ENCODE measurements at places on chromosomes 7 and 10. TPM values are rescaled to one million over a fixed set of nuclear protein-coding genes. Genes with fewer than 3 reads are reported as not detected.

TMEM176B gene
- 852 TPM for total RNA-seq

HOXA7 gene
- not detected for total RNA-seq

HDAC9 gene
- total RNA-seq: 2.1 TPM

RELN gene
- total RNA-seq: 18.6 TPM

DNA sequence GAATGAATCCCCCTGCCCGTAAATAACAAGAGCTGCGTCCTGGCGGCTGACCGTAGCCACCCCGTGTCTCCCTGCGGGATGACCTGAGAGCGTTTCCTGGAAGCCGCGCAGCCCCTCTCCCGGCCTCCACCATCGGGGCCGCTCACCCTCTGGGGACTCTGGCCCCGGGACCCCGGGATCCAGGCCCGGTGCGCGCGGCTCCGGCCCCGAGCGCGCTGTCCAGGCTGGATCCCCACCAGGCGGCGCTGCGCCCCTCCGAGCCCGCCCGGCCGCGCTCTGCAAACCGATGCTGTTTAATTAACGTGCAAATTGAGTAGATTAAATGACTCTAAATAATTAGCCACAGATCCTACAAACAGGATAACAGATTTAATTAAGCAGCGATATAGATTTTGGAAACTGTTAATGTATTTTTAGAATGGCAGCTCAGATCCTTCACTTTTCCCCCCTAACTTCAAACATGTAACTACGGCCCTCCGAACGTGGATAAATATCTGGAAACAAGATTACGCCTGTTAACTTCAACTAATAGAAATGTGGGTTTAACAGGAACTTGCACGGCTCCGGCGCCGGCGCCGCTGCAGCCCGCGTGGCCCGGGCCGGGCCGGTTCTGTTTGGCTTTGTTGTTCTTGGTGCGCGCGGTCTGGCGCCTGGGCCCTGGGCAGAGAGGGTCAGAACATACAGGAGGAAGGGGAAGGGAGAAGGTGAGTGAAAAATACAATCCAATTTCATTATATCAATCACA lies 7.1 kb upstream of the UNCX start:
- no peak for DNase-seq
- H3K4me3 ChIP-seq: no peak overlapping the region
- no peaks in the 10 kb centered on the region for H3K4me1 ChIP-seq
- H3K27me3 ChIP-seq: peaks cover 6% of the 10 kb centered on the region

DNA sequence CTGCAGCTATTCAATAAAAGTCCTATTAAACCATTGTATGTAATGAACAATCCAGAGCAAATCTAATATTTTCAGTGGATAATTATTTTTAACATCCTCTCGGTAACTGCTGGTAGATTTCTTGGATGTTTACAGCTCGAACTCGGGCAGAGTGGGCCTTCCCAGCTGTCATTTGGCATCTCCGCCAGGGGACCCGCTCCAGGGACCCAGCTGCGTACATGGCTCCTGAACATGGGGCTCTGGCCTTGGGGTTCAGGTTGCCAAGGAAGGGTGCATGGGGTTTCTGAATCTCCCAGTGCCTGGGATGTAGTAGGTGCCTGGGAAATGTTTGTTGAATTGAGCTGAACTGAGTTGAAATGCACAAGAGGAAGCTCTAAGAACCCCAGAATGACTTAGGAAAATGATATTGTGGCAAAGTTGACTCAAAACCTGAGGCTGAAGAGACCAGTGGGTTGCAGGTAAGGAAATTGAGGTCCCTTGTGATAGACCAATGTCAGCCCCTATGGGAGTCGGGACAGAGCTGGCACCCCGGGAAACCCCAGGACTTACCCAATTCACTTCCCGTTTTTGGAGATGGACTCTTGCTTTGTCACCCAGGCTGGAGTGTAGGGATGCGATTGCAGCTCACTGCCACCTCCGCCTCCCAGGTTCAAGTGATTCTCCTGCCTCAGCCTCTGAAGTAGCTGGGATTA lies 228.4 kb downstream of the CUX1 start:
- H3K36me3 ChIP-seq: no peaks in the 10 kb centered on the region
- peaks cover 4% of the 10 kb centered on the region for H3K4me1 ChIP-seq
- no peaks in the 10 kb centered on the region for H3K27me3 ChIP-seq

DNA sequence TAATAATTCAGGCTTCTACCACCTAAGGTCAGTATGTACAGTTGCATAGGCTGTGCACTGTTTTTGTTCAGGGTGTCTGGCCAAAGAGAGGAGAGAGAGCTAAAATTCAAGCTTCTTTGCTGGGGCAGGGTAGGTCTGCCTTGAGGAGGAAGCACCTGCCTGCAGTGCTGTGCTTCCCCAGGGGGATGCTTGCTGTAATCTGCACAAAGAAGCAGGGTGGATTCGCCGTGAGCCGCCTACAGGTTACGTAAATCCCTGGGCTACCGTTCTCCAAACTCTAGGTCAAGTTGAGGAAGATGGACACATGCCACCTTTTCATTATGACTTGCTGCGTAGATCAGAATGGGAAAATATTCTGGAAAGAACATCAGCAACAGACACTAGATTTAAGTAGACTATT lies 543.3 kb downstream of the TNS3 start:
- H3K4me1 ChIP-seq: no peaks in the 10 kb centered on the region
- no peak for DNase-seq
- H3K27me3 ChIP-seq: no peaks in the 10 kb centered on the region
- H3K4me3 ChIP-seq: no peak overlapping the region
- no peak overlapping the region for H3K27ac ChIP-seq

- H3K4me3 ChIP-seq: no peak overlapping the region
- no peaks in the 10 kb centered on the region for H3K27me3 ChIP-seq
- DNase-seq: no peak
- H3K36me3 ChIP-seq: no peaks in the 10 kb centered on the region
- no peaks in the 10 kb centered on the region for H3K4me1 ChIP-seq
Observed at GRCh38 chr7:18288322-18289037, 207.1 kb upstream of the HDAC9 start.

DNA sequence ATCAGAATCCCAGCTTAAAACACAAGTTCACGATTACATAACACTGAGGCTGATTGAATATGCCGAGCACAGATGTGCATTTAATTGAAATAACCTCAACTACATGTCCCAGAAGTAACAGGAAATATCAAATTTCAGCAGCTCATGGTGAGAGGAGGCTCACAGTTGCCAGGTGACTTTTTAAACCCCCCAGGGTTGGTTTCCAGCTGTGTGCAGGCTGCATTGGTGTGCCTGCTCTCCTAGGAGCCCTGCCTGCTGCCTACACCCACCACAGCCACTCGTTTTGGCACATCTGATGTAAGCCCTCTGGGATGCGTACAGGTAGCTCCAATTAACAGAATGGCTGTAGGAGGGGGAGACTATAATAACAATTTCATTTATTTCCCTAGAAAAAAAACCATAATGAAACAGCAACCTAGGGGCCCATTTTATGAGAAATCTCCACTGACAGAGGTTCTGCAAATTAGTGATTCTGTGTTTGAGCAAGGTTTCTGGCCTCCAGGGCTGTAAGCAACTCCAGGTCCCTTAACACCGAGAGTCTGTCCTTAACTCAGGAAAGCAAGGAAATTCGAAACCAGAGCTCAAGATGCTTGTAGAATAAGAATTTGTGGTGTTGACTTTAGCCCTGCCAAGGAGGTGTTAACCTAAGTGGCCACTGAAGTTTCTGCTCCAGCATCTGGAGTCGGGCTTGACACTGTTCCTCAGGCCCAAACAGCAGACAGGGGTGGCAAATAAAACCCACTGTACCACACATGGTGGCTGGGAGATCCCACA lies 161.9 kb downstream of the BMPER start:
- H3K36me3 ChIP-seq: no peaks in the 10 kb centered on the region
- no peak overlapping the region for H3K27ac ChIP-seq
- no peaks in the 10 kb centered on the region for H3K4me1 ChIP-seq
- DNase-seq: no peak

- H3K36me3 ChIP-seq: no peaks in the 10 kb centered on the region
- no peak overlapping the region for H3K4me3 ChIP-seq
- no peak overlapping the region for H3K27ac ChIP-seq
Observed at GRCh38 chr7:81447351-81447952, 322.4 kb downstream of the HGF start.

GRCh38 chr10:79367426-79368189 lies 20.3 kb downstream of the PPIF start:
- no peak for DNase-seq
- H3K27ac ChIP-seq: no peak overlapping the region
- H3K4me3 ChIP-seq: no peak overlapping the region
- no peaks in the 10 kb centered on the region for H3K27me3 ChIP-seq
- H3K36me3 ChIP-seq: no peaks in the 10 kb centered on the region

GRCh38 chr10:44413416-44413815 lies 28.5 kb upstream of the CXCL12 start:
- no peaks in the 10 kb centered on the region for H3K27me3 ChIP-seq
- no peak overlapping the region for H3K4me3 ChIP-seq
- no peaks in the 10 kb centered on the region for H3K4me1 ChIP-seq
- no peak overlapping the region for H3K27ac ChIP-seq
- H3K36me3 ChIP-seq: no peaks in the 10 kb centered on the region

- H3K27me3 ChIP-seq: no peaks in the 10 kb centered on the region
- H3K27ac ChIP-seq: no peak overlapping the region
- H3K4me3 ChIP-seq: no peak overlapping the region
- H3K36me3 ChIP-seq: no peaks in the 10 kb centered on the region
- no peak for DNase-seq
Observed at GRCh38 chr10:61100887-61101286, 156.9 kb upstream of the RHOBTB1 start.

DNA sequence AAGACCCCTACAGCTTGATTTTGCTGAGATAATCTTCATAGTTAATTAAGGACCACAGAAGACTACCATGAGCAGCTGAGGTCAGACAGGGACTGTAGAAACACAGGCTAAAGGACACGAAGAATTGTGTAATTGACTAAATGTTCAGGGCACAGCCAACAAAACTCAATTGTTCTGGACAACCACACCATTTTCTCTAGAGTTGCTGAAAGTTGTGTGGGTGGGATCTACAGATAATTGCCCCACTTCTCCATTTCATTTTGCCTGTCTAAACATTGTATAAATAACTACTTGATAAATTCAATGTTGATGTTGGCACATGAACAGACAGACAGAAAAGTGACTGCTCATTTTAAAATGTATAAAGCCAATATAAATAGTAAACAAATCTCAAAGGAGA lies 39.0 kb upstream of the SLC16A12 start:
- H3K27me3 ChIP-seq: no peaks in the 10 kb centered on the region
- no peaks in the 10 kb centered on the region for H3K4me1 ChIP-seq
- H3K36me3 ChIP-seq: no peaks in the 10 kb centered on the region
- H3K27ac ChIP-seq: no peak overlapping the region
- H3K4me3 ChIP-seq: no peak overlapping the region

GRCh38 chr7:105655067-105655466 lies 73.8 kb upstream of the EFCAB10 start:
- H3K4me1 ChIP-seq: no peaks in the 10 kb centered on the region
- no peaks in the 10 kb centered on the region for H3K36me3 ChIP-seq
- no peak overlapping the region for H3K4me3 ChIP-seq
- no peak for DNase-seq
- H3K27me3 ChIP-seq: no peaks in the 10 kb centered on the region

GRCh38 chr10:129497013-129497412 lies 30.0 kb downstream of the MGMT start:
- peaks cover 5% of the 10 kb centered on the region for H3K4me1 ChIP-seq
- no peak for DNase-seq
- H3K4me3 ChIP-seq: no peak overlapping the region
- no peaks in the 10 kb centered on the region for H3K27me3 ChIP-seq
- no peak overlapping the region for H3K27ac ChIP-seq

DNA sequence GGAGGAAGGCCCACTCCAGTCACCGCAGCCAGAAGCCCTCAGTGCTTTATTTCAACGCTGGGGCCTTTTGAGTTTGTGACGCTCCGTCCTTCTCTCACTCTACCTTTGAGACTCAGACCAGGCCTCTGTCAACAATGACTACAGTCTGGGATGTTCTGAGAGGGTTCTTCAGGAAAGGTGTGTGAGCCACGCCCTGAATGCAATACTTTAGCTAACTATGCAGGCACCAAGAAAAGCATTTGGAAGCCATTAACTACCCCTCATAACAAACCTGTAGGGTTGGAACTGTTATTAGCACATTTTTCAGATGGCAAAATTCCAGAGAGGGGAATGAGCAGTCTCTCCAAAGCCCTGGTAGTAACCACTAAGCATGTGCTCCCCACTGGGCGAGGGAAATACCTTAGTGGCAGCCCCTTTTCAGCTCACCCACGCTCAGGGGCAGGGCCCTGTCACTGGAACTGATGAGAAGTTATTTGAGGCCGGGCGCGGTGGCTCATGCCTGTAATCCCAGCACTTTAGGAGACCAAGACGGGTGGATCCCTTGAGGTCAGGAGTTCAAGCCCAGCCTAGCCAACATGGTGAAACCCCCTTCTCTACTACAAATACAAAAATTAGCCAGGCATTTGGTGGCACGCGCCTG lies 5.7 kb upstream of the ARPC1B start:
- H3K4me3 ChIP-seq: no peak overlapping the region
- H3K27me3 ChIP-seq: no peaks in the 10 kb centered on the region
- no peak for DNase-seq
- H3K27ac ChIP-seq: no peak overlapping the region

DNA sequence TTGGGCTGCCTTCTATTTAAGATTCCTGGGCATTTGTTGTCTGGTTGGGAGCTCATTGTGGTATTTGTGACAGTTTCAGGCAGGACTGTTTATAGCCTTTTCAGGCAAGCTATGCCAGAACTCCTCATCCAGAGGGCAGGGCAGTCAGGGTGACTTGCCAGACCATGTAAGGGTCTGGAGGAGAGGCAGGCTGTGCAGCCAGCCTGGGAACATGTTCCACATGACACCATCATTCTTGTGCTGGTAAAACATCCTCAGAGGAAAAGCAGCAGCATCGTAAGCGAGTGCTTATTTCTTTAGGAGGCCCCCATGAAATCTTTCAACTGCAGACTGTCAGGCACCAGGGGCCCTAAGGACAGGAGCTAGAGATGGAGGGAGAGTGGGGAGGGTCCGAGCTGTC lies 44.0 kb upstream of the SORBS1 start:
- no peaks in the 10 kb centered on the region for H3K4me1 ChIP-seq
- H3K4me3 ChIP-seq: no peak overlapping the region
- DNase-seq: no peak

GRCh38 chr10:77911535-77912123 lies 14.9 kb downstream of the DLG5 start:
- no peak for DNase-seq
- H3K4me3 ChIP-seq: no peak overlapping the region
- no peaks in the 10 kb centered on the region for H3K27me3 ChIP-seq

GRCh38 chr10:73819081-73819480 lies 7.7 kb upstream of the NDST2 start:
- no peak overlapping the region for H3K27ac ChIP-seq
- DNase-seq: no peak
- no peaks in the 10 kb centered on the region for H3K36me3 ChIP-seq
- no peak overlapping the region for H3K4me3 ChIP-seq
- peaks cover 5% of the 10 kb centered on the region for H3K4me1 ChIP-seq
- no peaks in the 10 kb centered on the region for H3K27me3 ChIP-seq

GRCh38 chr7:138867744-138868143 lies 69.7 kb upstream of the ATP6V0A4 start:
- H3K36me3 ChIP-seq: no peaks in the 10 kb centered on the region
- no peak for DNase-seq
- H3K4me3 ChIP-seq: no peak overlapping the region
- H3K27me3 ChIP-seq: no peaks in the 10 kb centered on the region

- H3K4me1 ChIP-seq: no peaks in the 10 kb centered on the region
- H3K36me3 ChIP-seq: no peaks in the 10 kb centered on the region
- no peak overlapping the region for H3K27ac ChIP-seq
- no peak overlapping the region for H3K4me3 ChIP-seq
- no peaks in the 10 kb centered on the region for H3K27me3 ChIP-seq
Observed at GRCh38 chr7:24172856-24173255, 111.1 kb upstream of the NPY start.

GRCh38 chr7:82906502-82906901 lies 256.2 kb downstream of the PCLO start:
- no peak for DNase-seq
- no peak overlapping the region for H3K27ac ChIP-seq
- H3K4me1 ChIP-seq: no peaks in the 10 kb centered on the region
- H3K27me3 ChIP-seq: no peaks in the 10 kb centered on the region
- no peak overlapping the region for H3K4me3 ChIP-seq

All from right lobe of liver (tissue), 6 donors.